Right atrium auricular region (tissue), 2 donors: ENCODE measurements at places on chromosomes 16 and 17. TPM values are rescaled to one million over a fixed set of nuclear protein-coding genes. Genes with fewer than 3 reads are reported as not detected.

TNFRSF13B gene
- not detected for total RNA-seq

ENPP7 gene
- total RNA-seq: not detected

TMEM235 gene
- total RNA-seq: not detected

NAGS gene
- total RNA-seq: 4.5 TPM

HBA2 gene
- 3,226 TPM for total RNA-seq

KRTAP4-5 gene
- not detected for total RNA-seq

SLFN12L gene
- total RNA-seq: 0.59 TPM

NDEL1 gene
- 38.7 TPM for total RNA-seq

CDRT4 gene
- not detected for total RNA-seq

TM4SF5 gene
- not detected for total RNA-seq

FBXL16 gene
- total RNA-seq: 1.7 TPM

KRTAP2-3 gene
- total RNA-seq: not detected

OR3A3 gene
- not detected for total RNA-seq

HAS3 gene
- 0.28 TPM for total RNA-seq

KCNJ12 gene
- total RNA-seq: 12.0 TPM

CA5A gene
- total RNA-seq: not detected

CACNG3 gene
- total RNA-seq: not detected

OR1A1 gene
- total RNA-seq: not detected

CD68 gene
- 16.2 TPM for total RNA-seq

MRC2 gene
- total RNA-seq: 46.7 TPM

TBC1D3G gene
- not detected for total RNA-seq

TAT gene
- total RNA-seq: not detected

RCVRN gene
- total RNA-seq: 0.37 TPM

HEATR3 gene
- 11.7 TPM for total RNA-seq

KRTAP4-11 gene
- total RNA-seq: not detected

CNTD1 gene
- total RNA-seq: not detected

ZNF785 gene
- 6.0 TPM for total RNA-seq

CMTM2 gene
- total RNA-seq: not detected

PRSS27 gene
- not detected for total RNA-seq

CRHR1 gene
- total RNA-seq: not detected

MYH2 gene
- not detected for total RNA-seq

TEX19 gene
- not detected for total RNA-seq

TBC1D26 gene
- not detected for total RNA-seq

IRX6 gene
- not detected for total RNA-seq

TPSG1 gene
- total RNA-seq: not detected
